ENCODE measurements at places on chromosomes 3 and 15.

DNA sequence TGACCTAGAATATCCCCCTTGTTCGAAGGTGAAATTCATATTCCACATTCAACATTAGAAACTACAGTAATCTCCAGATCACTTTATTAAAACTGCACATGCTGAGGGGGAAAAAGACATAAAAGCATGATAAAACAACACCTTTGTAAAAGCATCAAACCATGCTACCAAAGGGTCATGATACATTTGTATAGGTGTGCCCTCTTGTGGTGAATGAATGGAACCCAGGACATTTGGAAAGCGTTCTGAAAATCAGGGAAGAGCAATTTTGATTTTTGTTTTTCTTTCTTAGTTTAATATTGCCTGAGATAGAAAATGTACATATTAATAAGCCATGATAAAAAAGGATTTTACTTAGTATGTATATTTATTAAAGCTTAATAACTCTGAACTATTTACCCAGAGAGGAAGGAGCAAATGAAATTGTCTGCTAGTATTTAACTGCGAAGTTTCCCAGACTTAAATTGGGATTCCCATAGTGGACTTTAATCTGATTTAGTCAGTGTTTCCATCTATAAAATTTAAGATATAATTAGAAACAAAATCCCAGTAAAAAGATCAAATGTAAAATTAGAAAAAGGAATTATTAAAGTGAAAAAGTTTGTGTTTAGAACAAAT is 105.8 kb upstream of the ARL6 start:
- DNase-seq, result no peak

DNA sequence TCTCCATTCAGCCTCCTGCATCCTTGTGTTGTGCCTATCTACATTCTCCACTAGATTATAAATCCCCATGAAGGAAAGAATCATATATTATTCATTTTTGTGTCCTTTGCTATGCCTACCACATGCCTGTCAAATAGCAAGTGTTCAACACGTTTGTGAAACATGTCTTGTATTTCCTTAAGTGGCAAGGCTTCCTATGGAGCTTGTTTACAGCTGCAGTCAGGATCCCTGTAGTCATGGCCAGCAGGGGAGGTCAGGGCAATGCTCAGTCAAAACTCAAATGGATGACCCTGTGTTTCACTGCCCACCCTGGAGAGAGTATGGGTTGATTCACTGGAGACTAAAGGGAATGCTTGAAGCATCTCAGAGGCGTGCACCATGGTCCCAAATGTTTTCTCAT is 191.7 kb upstream of the ATP11B start:
- no peak for DNase-seq

DNA sequence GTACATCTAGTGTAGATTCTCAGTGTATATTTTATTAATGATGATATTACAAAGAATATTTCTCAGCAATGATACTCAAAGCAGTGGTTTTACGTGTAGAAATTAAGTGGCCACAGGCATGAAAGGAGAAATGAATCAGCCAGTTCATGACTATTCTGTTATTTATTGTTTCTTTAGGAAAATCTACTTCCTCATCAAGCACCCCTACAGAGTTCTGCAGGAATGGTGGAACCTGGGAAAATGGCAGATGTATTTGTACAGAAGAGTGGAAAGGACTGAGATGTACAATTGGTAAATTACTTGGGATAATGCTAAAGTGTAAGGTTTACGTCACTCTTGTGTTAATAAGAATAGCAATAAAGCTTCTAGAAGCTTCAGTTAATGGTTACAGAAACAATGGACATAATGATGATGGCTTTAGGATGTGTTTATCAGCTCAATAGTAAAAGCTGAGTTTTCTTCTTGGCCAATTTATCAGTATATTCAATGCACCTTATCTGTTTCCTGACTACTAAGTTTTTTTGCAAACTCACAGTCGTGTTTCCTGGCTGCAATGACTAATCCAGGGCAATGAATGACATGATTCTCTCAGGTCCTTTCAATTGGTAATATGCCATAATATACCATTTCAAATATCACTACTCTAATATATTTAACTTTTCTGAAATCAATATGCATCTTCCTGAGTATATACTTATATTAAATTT is 20.2 kb downstream of the ADGRG7 start:
- no peak for DNase-seq

DNA sequence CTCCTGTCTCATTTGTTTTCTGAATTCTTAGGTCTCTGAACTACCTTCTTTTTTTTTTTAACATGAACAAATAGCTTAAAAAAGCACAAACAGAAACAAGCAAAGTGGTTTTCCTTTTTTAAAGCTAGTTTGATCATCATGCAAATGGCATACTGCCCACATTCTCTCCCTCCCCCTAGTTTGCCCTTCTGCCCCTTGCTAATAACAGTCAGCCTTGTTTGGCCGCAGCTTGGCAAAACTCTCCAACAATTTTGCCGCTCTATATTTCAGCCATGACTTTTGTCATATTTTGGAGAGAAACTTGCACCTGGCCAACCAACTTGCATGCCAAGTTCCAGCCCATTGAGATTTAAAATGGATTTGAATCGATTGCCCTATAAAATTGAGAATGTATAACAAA is 666.0 kb upstream of the NR2F2 start:
- no peak for DNase-seq

DNA sequence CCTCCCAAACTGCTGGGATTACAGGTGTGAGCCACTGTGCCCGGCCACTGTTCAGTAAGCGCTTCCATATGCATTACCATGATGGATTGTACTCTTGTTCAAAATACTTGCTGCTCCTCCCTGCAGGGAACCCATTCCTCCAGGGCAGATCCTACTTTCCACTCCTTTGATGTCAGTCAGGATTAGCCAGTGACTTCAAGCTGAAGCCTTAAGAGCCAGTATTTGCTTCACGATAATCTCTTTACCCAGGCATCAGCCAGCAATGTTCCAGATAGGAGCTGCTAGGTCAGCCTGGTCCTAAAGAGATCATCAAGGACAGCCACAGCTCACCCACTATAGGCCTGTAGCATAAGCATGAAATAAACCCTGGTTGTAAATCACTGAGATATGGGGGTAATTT is 96.5 kb upstream of the UBE2E2 start:
- DNase-seq, result no peak

GRCh38 chr15:92011611-92012367 is 158.3 kb downstream of the SLCO3A1 start:
- no peak for DNase-seq

DNA sequence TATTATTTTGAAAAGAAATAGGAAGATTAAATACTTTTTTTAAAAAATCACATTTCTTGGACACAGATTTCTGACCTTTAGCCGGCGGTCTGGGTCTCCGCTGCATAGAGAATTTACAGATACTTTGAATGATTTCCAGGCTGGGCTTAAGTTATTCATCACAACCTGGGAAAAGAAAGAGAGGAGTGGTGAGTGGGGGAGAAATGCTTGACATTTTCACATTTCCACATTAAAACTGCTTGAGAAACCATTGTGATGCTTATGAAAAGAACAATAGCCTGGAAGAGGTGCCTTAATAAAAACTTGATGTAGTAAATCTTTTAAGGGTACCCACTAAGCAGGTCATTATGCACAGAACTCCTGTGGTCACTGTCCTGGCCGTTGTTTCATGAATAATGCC is 166.8 kb upstream of the MRPL3 start:
- no peak for DNase-seq

DNA sequence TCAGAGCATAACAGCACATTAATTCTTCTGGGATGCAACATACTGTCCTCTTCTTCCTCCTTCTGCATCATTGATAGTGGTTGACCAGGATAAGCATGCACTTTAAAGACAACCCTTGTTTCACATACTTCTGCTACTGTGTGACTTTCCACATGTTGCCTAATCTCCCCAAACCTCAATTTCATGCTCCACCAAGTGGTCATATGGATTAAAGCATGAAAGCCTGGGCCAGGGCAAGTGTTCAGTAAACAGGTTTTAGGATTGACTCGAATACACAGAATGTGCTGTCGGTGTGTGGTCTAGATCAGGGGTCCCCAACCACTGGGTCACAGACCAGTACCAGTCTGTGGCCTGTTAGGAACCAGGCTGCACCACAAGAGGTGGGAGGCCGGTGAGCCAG is 22.5 kb upstream of the BFSP2 start:
- DNase-seq, result peak; percentile 11

DNA sequence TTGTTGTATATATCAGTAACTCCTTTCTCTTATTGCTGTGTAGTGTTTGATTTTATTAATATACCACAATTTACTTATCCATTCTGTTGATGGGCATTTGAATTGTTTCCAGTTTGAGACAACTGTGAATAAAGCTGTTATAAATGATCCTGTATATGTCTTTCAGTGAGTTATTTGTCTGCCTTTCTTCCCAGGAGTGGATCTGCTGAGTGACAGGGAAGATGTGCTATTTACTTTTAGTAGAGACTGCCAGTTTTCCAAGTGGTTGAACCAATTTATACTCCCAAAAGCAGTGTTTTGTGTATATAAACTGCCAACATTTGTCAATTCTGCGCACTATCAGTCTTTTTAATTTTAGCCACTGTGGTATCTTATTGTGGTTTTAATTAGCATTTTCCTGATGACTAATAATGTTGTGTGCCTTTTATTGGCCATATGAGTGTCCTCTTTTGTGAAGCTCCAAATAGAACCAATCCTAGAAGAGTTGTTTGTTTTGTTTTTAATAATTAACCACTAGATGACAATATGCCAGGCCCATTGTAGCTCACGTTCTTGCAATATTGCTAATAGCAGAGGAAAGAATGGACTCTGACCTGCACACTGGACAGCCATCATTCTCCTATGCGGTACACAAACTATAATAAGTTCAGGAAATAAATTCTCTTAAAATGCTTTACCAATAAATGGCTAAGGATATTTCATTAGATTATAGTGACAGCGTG is 25.3 kb downstream of the TRANK1 start:
- DNase-seq, result no peak

DNA sequence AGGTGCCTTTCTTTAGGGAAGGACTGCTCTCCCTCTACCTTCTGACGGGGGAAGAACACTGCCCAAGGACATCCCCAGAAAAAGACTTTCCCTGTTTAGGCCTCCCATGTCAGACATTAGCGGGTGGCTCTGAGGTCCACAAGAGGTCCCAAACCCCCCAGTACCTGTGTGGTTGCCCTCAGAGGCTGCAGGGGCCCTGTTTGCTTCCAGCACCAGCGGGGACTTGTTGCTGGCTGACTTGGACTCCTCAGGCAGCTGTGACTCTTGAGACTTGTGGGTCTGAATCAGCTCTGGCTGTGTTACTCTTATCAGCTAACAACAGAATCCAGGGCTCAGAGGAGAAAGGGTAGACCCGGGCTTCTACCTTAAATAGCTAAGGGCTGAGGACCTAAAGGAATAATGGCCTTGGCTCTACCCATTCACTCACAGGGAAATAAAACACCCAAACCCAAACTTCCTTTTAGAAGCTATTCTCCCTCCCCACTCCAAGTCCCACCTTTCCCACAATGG is 39.2 kb downstream of the SEMA3G start:
- DNase-seq, result no peak

- DNase-seq, result no peak
Measured at GRCh38 chr3:194496217-194496919, 9.6 kb upstream of the ATP13A3 start.

- DNase-seq, result no peak
Measured at GRCh38 chr15:31768055-31768454, 262.3 kb upstream of the CHRNA7 start.

DNA sequence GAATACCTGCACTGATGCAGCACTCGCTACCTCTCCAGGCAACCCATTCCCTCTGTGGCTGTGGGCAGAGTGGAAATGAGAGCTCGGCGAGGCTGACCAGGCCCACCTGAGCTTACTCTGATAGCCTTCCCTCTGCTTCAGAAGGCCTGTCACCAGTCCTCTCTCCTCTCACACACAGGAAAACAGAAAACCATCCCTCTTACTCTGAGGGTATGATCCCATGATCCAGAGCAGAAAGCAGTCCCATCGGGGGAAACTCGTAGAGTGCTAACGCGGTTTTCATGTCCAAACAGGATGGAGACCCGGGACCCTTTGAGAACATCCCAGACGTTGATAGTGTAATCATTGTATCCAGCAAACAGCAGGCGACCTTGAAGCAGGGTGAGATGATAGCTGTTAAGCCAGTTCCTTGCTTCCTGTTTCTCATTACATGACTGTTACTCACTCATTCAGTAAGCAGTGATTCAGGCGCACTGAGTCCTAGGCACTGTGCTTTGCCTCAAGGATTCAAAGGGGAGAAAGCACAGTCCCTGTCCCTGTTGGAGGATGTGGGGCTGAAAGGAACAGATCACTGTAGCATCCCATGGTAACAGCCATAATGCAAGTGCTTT is 11.8 kb upstream of the BCL2L10 start:
- no peak for DNase-seq

DNA sequence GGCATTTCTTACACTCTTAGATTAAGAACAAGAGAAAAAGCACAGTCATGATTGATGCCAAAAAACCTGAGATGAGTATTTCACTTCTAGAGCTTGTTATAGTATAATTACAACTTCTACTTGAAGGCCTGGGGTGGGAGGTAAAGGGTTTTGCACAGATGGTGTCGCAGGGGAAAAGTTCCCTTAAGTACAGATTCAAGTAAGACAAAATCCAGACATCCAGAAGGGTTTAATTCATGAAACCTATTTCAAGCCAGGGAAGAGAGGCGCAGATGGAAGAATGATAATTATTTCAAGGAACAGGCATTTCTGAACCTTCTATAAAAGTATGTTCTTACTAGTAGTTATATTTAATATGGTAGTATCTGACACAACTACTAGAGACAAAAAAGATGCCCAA is 70.6 kb downstream of the TM4SF4 start:
- DNase-seq, result no peak

DNA sequence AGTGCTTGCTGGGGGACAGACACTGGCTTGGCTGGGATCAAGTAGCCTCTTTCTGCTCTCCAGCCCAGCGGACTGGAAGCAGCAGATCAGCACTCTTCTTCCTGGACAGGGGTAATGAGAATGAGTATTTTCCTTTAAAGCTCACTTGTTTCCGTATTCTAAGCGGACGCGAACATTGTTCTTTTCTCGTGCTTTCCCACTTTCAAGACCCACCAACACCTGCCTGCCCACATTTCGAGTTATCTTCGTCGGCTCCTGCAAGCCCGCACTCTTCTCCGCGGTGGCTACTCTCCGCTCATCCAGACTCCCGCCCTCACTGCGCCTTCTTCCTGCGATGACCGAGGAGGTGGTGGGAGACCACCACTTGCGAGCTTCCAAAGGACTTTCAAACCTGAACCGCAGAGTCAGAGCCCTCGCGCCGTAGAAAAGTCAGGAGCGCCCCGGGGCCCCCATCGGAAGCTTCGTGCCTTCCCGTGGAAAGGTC is 1.6 kb upstream of the PPM1L start:
- peak; percentile 69 for DNase-seq

- no peak for DNase-seq
Measured at GRCh38 chr15:69224383-69224782, 63.9 kb downstream of the GLCE start.

- no peak for DNase-seq
Measured at GRCh38 chr3:102460579-102460978, 25.8 kb downstream of the ZPLD1 start.

DNA sequence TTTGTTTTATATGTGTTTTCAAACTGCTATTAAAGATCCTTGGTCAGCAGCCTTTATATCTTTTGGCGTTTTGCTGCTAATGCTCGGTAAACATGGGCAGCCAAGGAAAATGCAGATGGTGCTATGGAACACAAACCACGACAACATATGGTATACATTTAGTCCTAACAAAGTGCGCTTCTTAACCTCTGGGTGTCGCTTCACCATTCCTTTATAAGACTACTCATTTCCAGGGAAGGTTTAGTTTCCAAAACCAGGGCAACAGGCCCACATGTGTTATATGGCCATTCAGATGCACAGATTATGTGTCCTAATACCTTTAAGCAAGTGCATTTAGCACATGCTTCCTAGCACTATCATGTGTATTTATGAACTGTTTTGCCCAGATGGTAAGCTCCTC is 14.7 kb downstream of the SHOX2 start:
- DNase-seq, result no peak

- peak; percentile 60 for DNase-seq
Measured at GRCh38 chr15:75843678-75844581, 683 bp downstream of the UBE2Q2 start.

Measured in midbrain (tissue), 1 donor.